Fibroblast of skin of left quadriceps (primary cell): ENCODE measurements at places on chromosomes 1 and 21.

DNA sequence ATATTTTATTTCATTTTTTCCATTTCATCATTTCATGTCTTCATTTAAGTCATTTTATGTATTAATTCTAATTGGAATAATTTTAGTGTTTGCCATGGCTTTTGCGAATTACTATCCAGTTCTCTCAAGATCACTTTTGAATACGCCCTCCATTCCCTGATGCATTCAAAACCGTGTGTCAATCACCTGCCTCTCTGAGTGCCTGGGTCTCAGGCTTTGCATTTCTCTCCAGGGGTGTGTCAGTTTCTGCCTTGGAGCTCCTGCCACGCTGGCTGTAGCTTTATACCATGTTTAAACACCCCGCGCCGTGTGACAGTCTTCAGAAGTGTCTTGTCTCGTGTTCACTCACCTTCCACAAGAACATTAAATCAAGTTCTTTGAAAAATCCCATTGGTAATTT is 7.4 kb upstream of the DNMT3L start:
- DNase-seq = no peak

GRCh38 chr1:67719329-67720196 is 34.6 kb downstream of the GADD45A start:
- no peak for DNase-seq

DNA sequence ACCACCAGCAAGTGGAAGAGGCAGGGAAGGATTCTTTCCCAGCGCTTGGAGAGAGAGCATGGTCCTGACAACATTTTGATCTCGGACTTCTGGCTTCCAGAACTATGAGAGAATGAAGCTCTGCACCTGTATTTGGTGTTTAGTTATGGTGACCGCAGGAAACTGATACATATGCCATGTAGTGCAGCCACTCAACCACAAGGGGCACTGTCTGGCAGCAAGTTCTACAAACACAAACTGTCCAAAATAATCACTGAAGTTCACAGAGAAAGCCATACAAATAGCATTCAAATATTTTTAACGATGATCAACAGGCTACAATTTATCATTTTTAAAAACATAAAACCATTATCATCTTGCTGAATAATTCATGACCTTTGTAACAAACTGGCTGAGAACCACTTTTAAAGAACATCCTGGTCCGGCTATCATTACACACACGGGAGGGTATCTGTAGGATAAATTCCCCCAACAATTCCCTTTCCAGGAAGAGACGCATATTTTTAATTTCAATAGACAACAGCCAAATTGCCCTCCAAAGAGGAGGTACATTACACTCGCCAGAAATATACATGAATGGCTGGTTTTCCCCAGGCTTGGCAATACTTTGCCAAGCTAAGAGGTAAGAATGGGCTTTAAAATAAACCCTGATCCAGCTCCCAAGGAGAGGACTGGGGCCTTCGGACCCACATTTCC is 9.2 kb upstream of the CBR3 start:
- DNase-seq = no peak

GRCh38 chr1:29679828-29680558 is 443.7 kb downstream of the PTPRU start:
- no peak for DNase-seq

DNA sequence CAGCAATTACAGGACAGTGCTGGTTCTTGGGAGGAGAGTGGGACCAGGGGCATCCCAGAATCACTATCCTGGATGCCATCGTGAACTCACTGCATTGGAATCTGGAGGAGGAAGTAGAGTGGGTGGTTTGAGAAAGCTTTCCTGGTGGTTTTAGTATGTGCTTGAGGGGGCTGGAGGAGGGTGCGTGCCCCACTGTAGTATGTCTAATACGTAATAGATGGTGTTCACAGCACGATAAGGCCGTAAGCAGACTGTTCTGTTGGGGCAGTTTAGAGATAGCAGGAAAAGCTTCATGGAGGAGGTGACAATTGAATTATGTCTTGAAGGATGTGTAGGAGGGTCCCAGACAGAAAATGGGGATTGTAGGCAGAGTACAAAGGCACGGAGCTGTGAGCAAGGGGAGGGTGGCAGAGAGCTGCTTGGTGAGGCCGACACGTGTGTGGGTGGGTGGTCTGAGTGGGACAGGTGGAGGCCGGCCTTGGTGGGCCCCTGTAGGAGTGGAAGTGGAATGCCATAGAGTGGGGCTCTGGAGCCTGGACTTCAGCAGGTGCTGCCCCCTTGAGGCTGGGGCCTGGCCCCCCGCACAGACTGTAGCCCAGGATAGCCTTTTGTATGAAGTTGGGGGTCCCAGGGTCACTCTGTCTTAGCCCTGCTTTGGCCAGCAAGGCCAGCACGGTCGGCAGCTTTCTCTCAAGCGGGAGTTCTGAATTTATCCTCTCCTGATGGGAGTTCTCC is 37.0 kb downstream of the IL6R start:
- no peak for DNase-seq

DNA sequence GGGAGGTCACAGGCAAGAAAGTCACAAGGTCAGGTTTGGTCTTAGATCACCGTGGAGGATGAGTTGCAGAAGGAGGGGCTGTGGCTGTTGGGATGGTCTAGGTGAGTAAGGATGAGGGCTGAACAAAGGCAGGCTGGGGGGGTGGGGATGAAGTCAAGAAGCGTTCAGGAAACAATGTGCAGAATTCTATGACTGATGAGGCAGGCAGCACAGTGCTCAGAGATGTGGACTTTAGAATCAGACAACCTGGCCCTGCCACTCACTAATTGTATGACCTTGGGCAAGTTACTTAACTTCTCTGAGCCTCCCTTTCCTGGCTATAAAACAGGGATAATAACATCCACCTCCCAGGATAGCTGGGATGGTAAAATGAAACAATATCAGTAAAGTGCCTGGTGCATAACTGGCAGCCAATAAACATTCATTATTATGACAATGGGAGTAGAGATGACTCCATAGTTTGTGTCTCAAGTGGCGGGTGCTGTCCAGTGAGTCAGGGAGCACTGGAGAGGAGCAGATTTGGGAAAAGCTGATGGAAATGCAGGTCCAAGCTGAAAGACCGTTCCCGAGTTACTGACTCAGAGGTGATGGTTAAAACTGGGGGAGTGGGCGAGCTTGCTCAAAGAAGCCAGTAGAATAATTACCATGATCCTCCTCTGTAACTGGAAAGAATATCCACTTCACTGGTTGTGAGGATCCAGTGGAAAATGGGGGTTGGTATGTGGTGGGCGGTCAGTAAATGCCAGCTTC is 2.1 kb downstream of the TIE1 start:
- no peak for DNase-seq

DNA sequence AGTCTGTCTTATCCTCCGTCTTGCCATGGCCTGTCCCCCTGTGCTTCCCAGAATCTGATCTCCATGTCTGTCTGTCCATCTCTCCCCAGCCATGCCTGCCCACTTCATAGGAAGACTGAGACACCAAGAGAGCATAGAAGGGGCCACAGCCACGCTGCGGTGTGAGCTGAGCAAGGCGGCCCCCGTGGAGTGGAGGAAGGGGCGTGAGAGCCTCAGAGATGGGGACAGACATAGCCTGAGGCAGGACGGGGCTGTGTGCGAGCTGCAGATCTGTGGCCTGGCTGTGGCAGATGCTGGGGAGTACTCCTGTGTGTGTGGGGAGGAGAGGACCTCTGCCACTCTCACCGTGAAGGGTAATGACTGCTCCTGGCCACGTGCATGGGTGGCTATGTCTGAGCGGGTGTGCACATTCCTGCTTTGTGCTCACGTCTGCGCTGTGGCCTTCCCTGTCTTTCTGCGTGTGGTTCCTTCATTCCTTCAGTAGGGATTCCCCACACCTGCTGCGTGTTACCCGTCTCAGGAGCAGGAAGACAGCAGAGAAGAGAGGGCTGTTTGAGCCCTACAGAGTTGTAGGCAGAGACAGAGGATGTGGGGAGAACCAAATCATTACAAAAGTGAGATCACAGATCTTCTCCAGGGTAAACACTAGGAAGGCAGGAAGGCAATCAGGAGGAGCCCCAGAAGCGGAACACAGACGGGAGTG is 80.8 kb downstream of the OBSCN start:
- no peak for DNase-seq

DNA sequence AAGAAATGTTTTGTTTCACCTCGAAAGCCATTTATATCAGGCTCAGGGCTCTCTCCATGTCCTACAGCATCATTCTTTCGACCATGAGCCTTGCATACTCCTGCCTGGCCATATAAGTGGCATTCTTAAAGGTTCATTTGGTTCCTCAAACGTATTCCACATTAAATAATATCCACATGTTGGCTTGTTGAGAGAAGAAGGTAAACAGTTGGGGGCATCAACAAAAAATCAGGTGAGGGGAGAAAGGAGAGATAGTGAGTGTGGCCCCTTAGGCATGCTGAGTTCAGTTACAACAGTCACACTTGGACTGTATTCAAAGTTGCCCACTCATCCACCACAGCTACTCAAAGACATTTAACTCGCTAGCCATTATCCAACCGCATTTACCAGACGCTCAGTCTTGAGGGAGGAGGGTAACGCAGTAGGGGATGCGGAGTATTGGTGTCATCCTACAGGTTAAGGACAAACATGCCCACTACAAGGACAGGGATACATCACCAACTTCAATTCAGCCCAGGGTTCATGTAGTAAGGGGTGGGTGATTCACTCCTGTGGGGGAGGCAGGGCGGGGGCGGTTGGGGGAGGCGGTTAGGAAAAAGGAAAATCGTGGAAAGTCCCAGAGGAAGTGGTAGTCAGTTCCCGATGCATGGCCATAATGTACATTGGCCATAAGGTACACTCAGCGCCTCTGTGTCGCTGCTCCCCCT is 1.4 kb downstream of the ZNF697 start:
- DNase-seq = no peak

GRCh38 chr1:177517546-177517945 is 346.8 kb downstream of the BRINP2 start:
- DNase-seq = peak; percentile 20

DNA sequence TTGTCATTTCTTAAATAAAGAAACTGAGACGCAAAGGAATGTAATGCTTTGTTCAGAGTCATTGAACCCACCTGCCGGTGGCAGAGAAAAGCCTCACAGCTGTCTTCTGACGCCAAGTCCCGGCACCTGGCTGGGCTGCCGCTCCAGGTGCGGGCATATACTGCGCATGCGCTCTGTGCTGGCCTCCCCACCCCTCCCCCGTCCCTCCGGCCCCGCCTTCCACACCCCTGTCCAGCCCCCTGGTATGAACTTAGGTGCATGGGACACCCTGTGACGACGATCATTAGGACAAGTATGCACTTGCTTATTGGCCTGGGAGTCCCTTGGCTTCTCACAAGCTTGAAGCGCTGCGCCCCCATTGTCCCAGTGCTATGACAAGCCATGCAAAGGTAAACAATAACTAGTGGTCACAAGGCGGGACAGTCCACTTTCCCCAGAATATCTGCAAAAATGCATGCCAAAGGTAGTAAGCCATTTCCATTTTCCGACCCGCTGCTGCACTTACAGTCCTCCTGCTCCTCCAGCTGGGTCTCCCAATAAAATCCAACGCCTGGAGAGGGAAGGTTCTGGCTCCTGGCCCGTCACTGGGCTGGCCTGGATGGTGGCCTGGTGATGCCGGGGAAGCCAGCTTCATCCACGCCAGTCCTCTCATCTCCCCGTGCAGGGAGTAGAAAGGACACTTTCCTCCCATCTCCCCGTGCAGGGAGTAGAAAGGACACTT is 100.4 kb downstream of the PSMG1 start:
- no peak for DNase-seq

DNA sequence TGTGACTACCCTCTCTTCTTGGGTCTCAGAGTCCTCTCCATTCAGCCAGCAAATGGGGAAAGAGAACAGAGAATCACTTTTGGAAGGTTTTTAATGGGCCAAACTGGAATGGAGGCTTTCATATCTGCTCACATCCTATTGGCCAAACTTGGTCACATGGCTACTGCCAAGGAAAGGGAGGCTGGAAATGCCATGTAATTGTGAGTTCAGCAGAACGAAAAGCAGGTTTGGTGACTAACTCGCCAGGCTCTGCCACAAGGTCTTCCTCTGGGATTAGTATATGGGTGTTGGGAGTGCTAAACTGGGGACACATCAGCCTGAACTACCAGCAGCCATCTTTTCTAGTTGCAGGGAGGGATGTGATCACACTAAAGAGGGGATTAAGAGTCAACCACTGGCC is 19.2 kb downstream of the RD3 start:
- DNase-seq = no peak

DNA sequence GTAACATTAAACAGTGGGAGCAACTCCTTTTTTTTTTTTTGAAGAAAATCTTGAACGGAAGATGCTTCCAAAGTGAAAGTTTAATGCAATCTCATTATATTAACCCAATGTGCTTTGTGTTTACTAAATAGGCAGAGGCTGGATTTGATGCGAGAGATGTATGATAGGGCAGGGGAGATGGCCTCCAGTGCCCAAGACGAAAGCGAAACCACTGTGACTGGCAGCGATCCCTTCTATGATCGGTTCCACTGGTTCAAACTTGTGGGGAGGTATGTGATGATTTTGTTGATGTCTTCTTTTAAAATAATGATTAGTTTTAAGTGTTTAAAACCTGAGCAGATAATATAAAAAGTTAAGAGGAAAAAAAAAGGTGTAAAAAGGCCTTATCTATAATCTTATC is 74.2 kb upstream of the PGD start:
- DNase-seq = no peak

DNA sequence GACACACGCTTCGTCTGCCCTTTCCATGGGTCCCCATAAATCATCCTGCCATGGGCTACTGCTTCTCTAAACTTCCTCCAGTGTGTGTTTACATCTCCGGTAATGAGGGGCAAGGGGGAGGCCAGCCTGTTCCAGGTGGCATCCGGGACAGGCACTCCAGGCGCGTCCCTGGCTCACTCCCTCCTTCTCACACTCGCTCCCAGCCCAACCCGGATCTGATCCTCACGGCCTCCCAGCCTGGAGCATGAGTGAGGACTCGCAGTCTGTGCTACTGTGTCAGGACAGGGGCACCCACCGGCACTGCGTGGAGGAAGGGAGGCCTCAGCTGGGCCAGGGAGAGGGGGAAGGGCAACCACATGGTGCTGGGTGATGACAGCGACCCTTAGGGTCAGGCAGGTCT is 225.4 kb downstream of the TRABD2B start:
- no peak for DNase-seq

DNA sequence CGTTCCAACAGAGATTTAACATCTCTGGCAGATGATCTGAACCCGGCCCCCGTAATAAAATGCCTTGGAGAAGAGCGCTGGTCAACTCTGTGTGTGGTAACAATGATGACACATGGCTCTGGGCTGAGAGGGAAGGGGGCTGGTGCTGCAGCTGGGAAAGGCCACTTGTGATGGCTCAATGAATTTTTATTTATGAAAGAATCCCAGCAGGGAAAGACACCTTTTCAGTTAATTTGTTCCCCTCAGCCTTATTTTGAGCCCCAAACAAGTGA is 59.4 kb downstream of the SYT6 start:
- peak; percentile 29 for DNase-seq

GRCh38 chr1:221141096-221141495 is 261.9 kb downstream of the HLX start:
- DNase-seq = no peak

GRCh38 chr1:154773551-154773950 is 96.5 kb downstream of the KCNN3 start:
- DNase-seq = no peak

- no peak for DNase-seq
Measured at GRCh38 chr1:19668888-19669287, 4.2 kb downstream of the HTR6 start.

- no peak for DNase-seq
Measured at GRCh38 chr1:212532469-212533147, 76.0 kb upstream of the ATF3 start.
